ENCODE measurements at places on chromosomes 11 and 22. TPM values are rescaled to one million over a fixed set of nuclear protein-coding genes. Genes with fewer than 3 reads are reported as not detected.

TNNT3 gene
- 3.2 TPM for total RNA-seq

- peak; percentile 67 for DNase-seq
Measured at GRCh38 chr11:62546244-62546928, at the start of gene AHNAK. Gene AHNAK, minus strand, starts transcription at chr11:62546806. Its CDS starts 10,708 bp downstream, at chr11:62536098.

DNA sequence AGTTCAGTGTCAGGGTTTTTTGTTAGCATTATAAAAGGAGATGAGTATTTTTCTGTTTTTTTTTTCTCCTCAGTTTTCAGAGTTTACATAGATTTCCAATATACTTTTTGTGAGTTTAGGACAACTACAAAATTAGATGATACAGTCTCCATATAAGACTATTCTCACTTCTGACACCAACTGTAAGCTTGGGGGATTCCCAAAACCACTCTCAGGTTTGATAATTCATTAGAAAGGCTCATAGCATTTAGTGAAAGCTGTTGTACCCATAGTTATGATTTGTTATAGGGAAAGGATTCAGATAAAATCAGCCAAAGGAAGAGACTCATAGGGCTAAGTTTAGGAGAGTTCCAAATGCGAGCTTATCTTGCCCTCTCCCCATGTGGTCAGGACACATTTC, 24.1 kb downstream of the CUL5 start:
- DNase-seq, result no peak

GRCh38 chr11:93497596-93497995, 45.6 kb downstream of the SMCO4 start:
- DNase-seq, result no peak

DNA sequence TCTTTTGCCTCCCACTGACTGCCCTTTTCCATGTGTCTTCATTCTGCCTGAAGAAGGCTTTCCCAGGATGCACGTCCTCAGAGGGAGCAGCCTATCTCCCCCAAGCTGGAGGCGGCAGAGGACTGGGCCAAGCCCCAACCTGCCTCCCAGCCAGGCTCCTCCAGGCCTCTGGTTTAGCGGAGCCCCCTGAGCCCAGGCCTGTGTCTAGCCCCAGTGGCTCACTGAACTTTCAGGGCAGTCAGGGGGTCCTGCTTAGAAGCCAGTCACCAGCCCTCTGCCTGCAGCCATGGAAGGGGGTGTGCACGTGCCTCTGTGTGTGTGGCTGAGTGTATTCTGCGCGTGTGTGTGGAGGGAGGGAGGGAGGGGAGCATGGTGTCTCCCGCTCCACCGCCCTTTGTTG, 10.4 kb upstream of the GRK2 start:
- DNase-seq, result no peak

Measured in hematopoietic multipotent progenitor cell (in vitro differentiated cells).